Stimulated activated CD8-positive, alpha-beta memory T cell treated with anti-CD3 and anti-CD28 coated beads, Interleukin-4, amount 100 ng/mL, for 1 hour (primary cell): ENCODE measurements at places on chromosomes 2 and 18.

DNA sequence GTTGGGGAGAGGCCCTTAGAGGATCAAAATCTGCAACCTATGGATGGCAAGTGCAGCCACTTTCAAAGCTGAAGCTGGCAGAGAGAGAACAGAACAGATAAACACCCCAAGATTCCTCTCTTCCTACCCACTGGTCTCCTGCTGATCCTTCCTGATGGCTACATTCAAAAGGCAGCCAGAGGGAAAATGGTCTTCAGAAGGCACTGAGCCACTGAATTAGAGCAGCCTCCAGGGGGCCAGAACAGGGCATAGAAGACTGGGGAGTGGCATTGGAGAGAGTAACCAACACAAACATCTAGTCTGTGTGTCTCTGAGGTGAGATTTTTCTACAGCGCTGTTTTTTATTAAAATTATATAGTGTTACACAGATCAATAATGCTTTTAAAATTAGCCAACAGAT, 432.6 kb downstream of the PARD3B start:
- DNase-seq = no peak

DNA sequence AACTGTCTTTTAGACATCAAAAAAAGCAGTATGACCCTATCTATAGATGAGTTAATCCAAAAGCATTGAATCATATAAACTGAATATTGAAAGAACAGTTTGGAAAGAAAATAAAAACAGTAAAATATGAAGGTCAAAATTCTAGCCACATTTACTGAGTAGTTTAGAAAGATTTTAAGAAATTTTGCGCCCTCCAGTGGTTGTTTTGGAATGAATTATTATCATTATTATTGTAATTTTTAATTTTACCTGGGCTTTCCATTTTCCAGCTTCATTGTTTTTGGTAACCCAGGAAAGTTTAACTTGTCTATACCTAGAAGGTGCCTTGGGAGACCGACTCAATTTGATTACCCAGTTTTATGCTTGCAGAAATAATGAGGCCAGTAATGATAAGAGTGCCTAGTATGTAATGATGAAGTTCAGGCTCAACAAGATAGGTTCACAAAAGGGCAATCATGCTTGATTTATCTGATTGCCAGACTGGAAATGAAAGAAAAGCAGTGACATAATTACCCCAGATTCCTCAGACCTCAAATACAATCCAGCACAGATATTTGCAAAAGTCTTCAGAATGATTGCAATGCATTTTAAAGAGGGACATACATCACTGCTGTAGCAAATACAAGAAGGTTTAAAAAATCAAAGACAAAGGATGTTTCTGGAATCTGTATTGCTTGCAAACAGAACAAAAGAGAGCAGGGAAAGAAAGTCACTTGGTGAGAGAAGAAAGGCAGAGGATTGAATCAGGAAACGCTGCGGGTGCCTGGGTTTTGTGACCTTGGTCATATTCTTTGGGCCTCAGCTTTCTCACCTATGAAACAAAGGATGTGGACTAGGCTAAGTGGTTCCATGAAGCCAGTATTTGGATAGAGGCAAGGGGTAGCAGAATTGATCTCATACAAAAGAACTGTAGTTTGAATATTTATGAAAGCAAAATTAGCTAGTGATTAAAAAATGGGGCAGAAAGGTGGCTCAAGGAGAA, 153.8 kb downstream of the MAP2 start:
- no peak for DNase-seq

DNA sequence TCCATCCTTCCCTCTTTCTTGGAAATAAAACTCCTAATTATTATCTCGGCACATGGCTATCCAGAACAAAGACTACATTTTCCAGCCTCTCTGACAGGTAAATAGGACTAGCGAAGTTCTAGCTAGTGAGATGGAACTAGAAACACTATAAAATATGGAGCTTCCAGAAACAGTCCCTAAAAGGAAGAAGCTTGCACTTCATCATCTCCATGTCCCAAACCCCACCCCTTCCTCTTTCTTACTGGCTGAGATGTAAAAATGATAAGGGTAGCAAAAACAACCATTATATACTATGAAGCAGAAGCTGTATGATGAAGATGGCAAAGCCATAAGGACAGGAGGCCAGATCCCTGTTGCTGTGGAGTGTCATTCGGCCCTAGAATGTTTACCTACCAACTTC, 11.7 kb upstream of the ACTR2 start:
- DNase-seq = no peak

DNA sequence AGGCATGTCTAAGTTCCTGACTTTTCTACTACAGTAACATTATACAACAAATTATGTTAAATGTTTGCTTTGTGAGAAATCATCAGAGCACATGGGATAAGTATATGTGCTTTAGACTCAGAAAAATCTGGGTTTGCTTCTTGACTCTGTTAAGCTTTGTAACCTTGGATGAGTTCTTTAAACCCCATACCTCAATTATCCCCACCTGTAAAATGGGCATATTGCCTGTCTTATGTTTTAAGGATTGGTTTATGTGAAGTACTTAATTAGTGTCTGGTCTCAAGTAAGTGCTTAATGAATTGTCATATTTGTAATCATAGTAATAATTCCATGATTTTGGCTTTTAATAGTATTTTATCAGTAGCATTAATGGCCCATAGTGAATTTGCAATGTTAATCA, 135.8 kb downstream of the TAF4B start:
- no peak for DNase-seq

DNA sequence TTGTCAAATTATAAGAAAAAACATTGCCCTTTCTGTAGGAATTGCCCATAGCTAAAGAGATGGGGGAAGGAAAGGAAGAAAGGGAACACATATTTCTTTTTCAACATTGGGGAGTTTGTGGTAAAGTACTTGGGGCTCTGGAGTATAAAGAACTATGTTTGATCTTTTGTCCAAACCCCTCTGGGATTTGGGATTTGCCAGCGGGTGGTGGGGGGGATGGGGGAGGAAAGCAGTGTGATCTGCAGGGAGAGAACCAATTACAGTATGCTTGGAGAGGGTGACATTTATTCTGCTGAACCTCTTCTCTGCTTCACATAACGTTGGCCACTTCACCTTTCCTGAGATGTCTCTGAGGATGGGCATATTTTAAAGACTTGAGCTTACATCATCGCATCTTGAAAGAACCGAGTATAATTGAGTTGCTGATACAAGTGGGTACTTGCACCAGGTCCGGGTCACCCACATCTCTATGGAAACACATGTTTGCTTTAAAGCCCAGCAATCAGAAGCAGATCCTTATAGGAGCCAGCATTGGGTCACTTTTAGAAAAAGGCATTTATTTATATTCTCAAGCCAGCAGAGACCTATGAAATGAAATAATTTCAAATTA, 73.1 kb downstream of the SPATS2L start:
- no peak for DNase-seq

DNA sequence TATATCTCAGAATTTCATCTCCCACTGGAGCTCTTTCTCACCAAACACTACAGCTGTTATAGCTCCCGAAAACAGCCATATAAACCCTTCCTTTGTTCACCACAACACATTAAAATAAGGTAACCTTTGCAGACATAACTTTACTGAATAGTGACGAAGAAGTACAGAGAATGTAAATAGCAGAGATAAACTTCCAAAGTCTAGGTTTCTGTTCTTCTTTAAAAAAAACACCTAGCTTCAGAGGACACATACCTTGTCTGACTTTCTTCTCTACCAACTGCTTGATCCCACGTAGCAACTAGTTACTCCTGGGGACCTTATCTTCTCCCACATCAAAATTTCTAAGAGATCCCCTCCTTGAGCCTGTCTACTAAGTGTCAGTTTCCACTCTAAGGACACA, 32.3 kb downstream of the ATL2 start:
- DNase-seq = no peak

GRCh38 chr2:27663285-27664153, at the start of the genes SLC4A1AP and SUPT7L:
Gene SLC4A1AP, plus strand, starts transcription at chr2:27663889. Its CDS starts 26 bp downstream, at chr2:27663915.
Gene SUPT7L, minus strand, starts transcription at chr2:27663614. Its CDS starts 1,422 bp downstream, at chr2:27662192.
- peak; percentile 49 for DNase-seq

DNA sequence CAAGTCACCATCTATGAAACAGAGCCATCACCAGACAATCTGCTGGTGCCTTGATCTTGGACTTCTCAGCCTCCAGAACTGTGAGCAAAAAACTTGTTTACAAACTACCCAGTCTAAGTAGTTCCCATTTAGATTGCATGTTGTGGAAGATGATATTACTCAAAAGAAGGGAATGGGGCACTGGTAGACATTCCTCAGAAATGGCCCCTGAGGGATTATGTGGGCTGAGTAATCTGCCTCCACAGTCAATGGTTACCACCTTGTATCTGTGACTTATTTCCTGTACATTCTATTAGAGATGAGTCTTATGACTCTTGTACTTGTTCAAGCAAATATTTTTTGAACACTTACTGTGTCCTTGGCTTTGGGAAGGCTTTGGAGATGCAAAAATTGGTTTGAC, 160.4 kb downstream of the NUP35 start:
- no peak for DNase-seq

GRCh38 chr18:9824474-9824832, 61.3 kb upstream of the TXNDC2 start:
- no peak for DNase-seq

- no peak for DNase-seq
Observed at GRCh38 chr18:32749809-32750208, 23.0 kb downstream of the KLHL14 start.

DNA sequence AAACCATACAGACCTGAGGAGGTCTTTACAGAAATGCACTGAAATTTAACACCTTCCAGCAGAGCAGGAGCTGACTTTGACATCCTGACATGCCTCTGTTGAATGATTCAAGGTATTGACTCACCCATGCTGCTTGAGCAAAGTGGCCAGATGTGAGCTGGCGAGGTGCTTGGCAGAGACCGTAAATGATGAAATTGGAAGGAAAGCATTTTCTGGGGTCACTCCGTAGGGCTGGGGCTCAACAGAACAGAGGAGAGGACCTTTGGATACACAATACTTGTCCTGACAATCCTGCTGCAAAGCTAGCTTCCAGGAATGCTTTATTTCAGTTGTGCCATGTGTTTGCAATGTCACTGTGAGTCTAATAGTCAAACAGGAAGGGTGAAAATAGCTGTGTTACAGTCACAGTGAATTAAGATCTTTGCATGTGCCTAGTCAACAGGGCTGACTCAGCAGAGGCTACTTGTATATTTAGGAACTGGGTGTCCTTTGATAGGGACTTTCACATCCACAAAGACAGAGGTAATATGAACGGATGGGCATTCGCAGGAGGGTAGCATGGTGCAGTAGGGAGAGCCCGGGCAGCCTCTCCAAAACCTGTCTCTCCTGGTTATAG, 31.6 kb upstream of the NCK2 start:
- DNase-seq = no peak

GRCh38 chr2:1816414-1816911, 72.1 kb upstream of the PXDN start:
- DNase-seq = no peak

GRCh38 chr2:55961318-55961911, 37.8 kb upstream of the EFEMP1 start:
- DNase-seq = no peak

- no peak for DNase-seq
Observed at GRCh38 chr18:55862693-55863390, 274.9 kb upstream of the TCF4 start.

- DNase-seq = no peak
Observed at GRCh38 chr18:48011926-48012465, 81.5 kb upstream of the SMAD2 start.

GRCh38 chr18:30810580-30810979, 232.0 kb downstream of the DSC3 start:
- no peak for DNase-seq

- no peak for DNase-seq
Observed at GRCh38 chr2:146189541-146189940, 1655.3 kb upstream of the ACVR2A start.

DNA sequence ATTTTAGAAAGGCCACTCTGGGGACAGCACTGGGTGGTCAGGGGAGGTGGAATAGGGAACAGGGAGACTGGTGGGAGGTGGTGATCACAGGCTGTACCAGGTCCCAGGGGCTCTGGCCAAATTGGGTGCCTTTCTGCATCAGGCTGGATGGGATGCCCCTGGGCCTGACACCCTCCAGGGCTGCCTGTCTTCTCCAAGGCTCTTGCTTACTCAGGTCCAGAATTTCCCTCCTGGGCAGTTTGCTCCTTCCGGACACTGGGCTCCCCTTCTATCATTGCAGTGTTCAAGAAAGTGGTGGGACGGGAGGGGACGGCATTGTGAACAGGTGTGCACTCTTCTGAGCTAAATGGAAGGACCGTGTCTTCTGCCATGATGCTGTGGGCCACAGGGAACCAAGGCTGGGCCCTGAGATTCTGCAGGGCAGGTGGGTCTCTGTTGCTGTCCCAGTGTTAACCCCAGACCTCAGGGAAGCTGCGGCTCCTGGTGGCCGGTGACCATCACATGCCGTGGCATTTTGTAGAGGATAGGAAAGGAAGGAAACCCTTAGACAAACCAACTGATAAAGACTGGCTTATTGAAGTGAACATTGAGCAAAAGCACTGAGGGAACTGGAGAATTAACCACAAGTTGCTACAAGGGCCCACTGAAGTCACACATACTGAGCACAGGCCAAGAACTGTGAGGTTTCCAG, 93.7 kb upstream of the HS6ST1 start:
- DNase-seq = no peak

GRCh38 chr18:61606068-61606660, 272.9 kb downstream of the CDH20 start:
- DNase-seq = no peak

DNA sequence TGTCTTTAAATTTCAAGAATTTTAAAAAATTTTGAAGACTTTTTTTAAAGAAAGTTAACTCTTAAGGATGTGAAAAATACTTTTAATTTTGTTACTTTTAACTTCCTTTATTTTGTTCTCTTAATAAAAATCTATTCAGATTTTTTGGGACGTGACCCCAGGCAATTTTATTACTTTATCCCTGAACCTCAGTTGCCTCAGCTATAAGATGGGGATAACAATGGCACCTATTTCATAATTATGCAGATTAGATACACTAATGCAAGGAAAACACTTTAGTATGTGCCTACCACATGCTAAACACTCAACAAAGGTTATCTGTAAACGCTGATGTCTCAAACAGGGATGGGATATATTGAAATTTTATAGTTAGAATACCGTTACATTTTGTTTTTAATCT, 1.5 kb upstream of the SCYGR1 start:
- DNase-seq = no peak

GRCh38 chr2:157836531-157836930, 39.6 kb downstream of the ACVR1 start:
- DNase-seq = no peak

DNA sequence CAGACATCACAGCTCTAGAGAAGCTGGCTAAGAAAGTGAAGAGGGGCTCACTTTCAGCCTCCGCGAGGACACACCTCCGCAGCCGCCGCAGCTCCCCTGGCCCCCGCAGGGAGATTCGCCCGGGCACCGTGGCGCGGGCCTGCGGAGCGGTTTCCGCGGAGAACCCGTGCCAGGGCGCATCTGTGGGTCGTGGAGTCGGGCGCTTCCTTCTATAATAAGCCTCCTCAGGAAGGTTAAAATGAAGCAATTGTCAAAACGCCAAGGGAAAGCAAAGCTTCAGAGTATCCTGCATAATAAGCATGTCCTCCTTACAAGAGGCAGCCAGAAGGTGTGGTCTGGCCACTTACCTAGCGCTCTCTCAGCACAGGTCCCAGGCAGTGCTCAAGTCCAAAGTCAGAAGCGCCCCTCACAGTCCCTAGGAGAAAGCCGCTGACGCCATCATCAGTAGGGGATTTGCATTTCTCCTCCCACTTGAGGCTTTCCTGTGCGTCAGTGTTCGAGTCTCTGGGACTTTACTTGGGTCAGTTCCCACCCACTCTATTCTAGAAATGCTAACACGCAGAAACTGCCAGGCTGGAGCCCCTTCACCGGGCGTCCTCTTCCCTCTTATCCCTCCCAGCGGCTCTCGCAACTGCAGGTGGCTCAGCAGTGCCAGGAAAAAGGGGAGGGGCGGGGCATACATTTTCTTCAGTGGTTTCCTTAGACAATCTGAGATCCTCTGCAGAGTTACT, at the start of gene STAT4:
STAT4 (minus strand) TSS at position 395 of the 731 bp plus-strand sequence. CDS start 2,791 bp downstream, outside the sequence.
- peak; percentile 57 for DNase-seq

GRCh38 chr2:143949121-143949848, 570.6 kb downstream of the ZEB2 start:
- DNase-seq = no peak
